ENCODE measurements at places on chromosomes 11 and 22.
A peak's percentile ranks its signal among the peaks of the same experiment; 100 is the strongest.

GRCh38 chr22:27278946-27279345 is 522.6 kb downstream of the MN1 start:
- peak; percentile 36 for DNase-seq

- no peak for DNase-seq
These were observed 232.2 kb downstream of the DDX10 start for GRCh38 chr11:108897071-108897481.

DNA sequence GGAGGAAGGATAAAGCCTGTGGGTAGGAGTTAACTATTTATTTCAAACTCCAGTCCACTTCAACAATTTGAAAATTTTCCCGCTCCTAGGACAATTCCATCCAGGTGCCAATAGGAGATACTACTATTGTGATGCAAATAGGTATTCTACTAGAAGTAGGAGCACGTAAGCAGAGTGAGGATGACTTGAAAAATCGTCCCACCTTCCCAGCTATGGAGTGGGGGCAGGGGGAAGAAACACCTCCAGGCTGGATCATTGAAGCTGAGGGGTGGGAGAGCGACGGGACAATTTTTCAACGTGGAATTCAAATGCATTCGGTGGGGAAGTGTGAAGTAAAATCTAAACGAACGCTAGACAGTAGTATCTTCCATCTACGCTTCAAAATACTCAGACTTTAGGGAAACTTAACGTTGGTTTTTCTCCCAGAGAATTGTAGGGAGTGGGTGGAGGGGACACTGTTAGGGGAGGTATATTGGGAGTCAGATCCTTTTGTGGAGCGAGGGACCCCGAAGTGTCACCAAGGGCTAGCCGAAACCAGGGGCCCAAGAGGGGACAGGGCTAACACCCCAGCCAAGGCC is 523 bp upstream of the ARHGAP42 start:
- no peak for DNase-seq

GRCh38 chr11:60195923-60196368 is 13.1 kb upstream of the MS4A6A start:
- DNase-seq = no peak

GRCh38 chr11:104051778-104052177 is 15.3 kb downstream of the DDI1 start:
- DNase-seq = peak; percentile 19

DNA sequence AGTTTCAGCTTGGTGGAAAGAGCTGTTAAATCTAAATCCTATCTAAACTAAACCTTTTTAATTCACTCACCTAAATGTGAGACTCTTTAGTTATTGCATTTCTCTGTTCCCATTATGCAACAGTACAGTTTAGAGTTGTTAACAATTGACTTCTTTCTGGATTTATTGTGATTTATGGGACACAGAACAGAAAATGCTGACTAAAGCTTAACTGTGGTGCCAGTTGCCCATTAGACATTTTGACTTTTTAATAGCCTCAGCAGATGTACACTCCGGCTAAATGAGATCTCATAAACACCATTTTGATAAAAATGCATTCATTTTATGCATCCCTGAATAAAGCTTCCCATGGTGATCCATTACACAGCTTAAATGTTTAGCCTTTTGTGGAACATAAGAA is 356.6 kb downstream of the CASP12 start:
- no peak for DNase-seq

- no peak for DNase-seq
These were observed at the start of gene CTSW for GRCh38 chr11:65879617-65880016. TSS of gene CTSW (plus strand) at chr11:65879837. CDS start at chr11:65879855, 18 bp downstream.

DNA sequence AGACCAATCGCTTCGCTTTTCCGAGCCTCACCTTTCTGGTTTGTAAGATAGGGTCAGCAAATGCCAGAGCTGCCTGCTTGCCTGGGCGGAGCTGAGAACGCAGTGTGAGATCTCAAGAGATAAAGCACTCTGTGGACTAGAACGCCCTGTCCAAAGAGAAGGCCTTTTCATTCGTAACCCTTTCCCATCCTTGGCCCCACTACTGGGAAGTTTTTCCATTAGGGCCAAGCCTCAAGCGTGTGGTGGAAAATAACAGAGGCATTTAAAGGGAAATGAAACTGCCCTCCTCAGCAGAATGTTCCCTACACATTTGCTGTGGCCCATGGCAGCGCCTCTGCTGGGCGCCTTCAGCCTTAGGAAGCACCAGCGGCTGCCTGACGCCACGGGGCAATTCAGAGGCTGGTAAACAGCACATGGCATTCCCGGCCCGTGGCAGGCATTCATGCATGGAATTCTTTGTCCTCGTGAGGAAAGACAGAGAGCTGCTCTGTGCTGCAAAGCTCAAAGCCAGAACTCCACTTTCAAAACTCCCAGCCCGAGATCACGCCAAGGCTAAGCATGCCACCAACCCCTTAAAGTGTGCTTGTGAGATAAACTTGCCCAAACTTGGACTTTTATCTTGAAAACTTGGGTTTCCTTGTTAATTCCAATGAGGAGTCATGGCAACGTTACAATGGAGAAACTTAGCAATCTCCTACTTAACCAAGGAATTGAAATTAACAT is 38.1 kb downstream of the AHNAK start:
- peak; percentile 91 for DNase-seq

DNA sequence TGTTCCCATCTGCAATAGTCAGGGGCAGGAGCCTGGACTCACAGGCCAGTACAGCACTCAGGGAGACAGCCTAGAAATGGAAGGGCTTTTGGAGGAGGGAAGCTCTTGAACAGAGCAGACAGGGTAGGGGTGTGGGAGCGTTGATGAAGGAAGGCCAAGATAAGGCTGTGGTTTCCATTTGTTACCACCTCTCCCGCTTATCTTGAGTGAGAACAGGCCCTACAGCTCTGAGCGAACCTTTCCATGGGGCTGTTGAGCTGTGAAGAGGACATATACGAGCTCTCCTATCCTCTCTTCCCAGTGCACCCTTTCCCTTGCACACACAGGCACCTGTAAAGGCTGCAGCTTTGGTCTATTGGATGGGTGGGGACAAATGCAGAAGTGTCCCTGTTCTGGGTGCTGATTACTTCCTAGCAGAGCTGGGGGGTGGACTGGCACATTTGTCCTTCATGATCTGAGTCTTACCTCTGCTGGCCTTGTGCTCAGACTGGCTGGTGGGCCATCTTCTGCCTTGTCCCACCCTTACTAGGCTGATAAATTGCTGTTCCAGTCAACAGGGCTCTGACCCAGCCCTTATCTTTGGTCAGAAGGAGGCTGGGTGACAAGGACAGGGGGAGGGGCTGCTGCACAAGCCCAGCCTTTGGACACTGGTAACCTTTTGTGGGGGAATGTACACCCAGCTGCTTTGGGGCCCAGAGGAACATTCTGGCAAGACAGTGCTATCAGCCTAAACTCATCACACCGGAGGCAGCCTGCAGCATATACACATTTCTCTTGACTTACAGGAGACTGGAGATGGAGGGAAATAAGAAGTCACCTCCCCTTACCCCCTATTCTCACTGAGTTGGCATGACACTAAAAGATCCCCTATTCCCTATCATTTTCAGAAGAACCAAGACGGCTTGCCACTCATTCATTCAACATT is 80.1 kb upstream of the NNMT start:
- DNase-seq = no peak

GRCh38 chr11:37812281-37812880 is 1214.3 kb upstream of the RAG2 start:
- DNase-seq = no peak

GRCh38 chr11:69959461-69959860 is 118.7 kb upstream of the ANO1 start:
- no peak for DNase-seq

DNA sequence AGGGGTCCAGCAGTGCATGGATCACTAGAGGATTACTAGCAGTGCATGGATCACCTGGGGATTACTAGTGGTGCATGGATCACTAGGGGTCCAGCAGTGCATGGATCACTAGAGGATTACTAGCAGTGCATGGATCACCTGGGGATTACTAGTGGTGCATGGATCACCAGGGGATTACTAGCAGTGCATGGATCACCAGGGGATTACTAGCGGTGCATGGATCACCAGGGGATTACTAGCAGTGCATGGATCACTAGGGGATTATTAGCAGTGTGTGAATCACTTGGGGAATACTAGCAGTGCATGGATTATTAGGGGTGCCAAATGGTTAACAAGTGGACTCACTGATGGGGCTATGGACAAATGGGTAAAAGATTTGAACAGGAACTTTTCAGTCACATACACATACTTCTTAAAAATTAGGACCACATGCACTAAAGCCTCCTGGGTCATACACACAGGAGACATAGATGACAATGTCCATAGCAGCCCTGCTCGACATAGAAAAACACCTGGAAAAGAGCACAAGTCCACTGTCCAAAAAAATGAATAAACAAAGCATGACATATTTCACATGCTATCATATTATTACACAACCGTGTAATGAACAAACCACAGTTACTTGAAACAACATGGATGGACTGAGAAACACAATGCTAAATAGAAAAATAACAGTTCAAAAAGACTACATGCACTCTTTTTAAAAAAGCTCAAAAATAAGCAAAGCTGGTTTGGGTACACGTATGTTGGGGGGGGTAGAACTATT is 109.8 kb downstream of the CD44 start:
- DNase-seq = no peak

DNA sequence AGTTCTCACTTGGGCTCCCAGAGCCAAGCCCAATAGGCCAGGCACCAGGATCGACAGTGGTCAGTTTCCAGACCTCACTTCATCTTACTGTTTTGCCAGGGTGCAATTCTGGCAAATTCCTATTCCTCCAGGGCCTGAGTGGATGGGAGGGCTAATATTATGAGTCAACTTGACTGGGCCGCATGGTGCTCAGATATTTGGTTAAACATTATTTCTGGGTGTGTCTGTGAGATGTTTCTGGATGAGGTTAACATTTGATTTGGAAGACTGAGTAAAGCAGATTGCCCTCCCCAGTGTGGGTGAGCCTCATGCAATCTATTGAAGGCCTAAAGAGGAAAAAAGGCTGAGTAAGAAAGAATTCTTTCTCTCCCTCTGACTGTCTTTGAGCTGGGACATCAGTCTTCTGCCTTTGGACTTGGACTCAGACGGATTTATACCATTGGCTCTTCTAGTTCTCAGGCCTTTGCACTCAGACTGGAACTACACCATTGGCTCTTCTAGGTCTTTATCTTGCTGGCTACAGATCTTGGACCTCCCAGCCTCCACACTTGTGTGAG is 132.9 kb upstream of the ZBED5 start:
- DNase-seq = peak; percentile 70

DNA sequence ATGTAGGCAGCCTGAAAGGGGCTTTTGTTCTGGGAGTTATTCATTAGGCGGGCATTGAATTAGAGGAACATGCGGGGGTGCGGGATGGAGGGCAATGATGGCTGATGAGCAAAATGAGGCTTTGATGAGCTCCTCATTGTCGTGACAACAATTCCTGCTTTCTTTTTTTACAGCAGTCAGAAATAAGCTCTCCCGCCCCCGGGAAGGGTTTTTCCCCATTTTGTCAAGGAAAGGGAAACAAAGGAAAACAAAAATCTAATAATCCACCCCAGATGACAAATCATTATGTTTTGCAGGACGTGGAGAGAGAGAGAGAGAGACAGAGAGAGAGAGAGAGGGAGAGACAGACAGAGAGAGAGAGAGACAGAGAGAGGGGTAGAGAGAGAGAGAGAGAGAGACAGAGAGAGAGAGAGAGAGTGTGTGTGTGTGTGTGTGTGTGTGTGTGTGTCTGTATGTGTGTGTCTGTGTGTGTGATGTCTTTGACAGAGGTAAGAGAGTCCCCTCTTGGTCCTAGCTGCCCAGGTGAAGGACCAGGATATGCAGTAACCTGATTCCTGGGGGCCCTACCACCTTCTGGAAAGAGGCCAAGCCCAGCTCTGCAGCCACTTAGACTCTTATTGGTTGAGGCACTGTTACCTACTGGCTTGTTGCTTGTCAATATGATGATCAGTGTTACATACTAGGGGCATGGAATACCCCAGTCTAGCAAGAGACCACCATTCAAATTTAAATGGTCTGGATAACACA is 46.7 kb upstream of the PARVA start:
- peak; percentile 30 for DNase-seq

GRCh38 chr11:65274735-65275682 is 13.2 kb downstream of the POLA2 start:
- DNase-seq = peak; percentile 96

GRCh38 chr11:96794152-96794551 is 404.3 kb downstream of the JRKL start:
- DNase-seq = peak; percentile 2

GRCh38 chr11:118117790-118118601 is 31.2 kb upstream of the SMIM35 start:
- DNase-seq = no peak

- DNase-seq = peak; percentile 22
These were observed 44.8 kb upstream of the PTPN5 start for GRCh38 chr11:18836417-18836816.

GRCh38 chr11:105372206-105372605 is 232.6 kb upstream of the CARD18 start:
- no peak for DNase-seq

DNA sequence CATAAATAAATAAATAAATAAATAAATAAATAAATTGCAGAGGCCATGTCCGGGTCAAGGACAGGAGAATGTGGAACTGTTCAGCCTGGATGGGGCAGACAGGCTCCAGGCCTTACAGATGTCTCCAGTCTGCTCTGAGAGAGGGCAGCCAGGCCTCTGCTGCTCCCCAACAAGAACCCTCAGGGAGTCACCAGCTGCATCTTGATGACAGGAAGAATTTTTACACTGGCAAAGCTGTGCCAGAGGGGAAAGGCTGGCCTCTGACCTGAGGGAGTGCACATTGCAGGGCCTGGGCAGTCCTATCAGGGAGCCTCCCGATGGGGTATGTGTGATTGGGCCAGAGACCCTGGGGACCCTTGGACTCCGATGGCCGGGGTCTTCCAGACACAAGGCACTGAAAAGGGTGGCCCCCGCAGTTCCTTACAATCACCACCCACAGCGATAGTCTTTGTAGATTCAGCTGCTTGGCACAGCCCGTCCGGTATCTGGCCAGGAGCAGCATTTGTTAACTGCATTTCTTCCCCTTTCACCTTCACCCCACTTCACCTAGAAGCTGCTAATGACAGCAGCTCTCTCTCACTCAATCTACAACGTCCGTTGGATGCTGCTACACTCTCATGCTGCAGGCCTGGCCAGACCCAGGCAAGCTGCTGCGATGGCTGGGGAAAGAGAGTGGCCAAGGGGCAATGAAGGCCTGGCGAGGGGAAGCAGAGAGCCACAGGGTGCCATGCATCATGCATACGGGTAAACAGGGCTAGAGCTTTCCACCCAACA is 8.1 kb downstream of the MOGAT2 start:
- DNase-seq = no peak

- DNase-seq = peak; percentile 42
These were observed 586 bp downstream of the TTLL1 start for GRCh38 chr22:43088627-43088983.

DNA sequence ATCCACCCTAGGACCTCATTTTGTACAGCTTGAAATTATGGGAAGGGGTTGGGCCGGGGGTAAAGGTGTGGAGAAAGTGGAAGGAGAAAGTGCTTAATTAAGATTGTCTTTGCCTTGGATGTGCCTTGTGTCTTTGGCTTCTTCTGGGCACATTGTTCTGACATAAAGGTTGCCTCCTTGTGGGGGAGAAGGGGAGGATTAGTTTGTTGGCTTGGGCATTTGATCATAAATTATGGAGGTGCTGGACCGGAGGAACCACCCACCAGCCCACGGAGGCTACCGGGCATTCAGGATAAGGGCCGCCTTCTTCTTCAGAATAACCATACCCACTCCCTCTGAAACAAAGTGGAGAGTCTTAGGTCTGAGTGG is 1.3 kb downstream of the PAFAH1B2 start:
- DNase-seq = peak; percentile 79

All from GM23248 (cell line).